Right renal pelvis (tissue), 4 donors: ENCODE measurements at places on chromosomes 2 and 18. TPM values are rescaled to one million over a fixed set of nuclear protein-coding genes. Genes with fewer than 3 reads are reported as not detected.

CD226 gene
- polyA plus RNA-seq, result 3.9 TPM

HOXD12 gene
- 0.35 TPM for polyA plus RNA-seq

RFTN2 gene
- 26.6 TPM for polyA plus RNA-seq

MOGAT1 gene
- polyA plus RNA-seq, result 0.05 TPM

CCBE1 gene
- 41.4 TPM for polyA plus RNA-seq

EMILIN1 gene
- 61.5 TPM for polyA plus RNA-seq

ZAP70 gene
- 1.7 TPM for polyA plus RNA-seq

ASB18 gene
- 0.06 TPM for polyA plus RNA-seq

TMEM247 gene
- polyA plus RNA-seq, result not detected

ABCG8 gene
- polyA plus RNA-seq, result 0.67 TPM

ANKRD53 gene
- polyA plus RNA-seq, result 0.89 TPM

OSR1 gene
- 4.7 TPM for polyA plus RNA-seq

DNA sequence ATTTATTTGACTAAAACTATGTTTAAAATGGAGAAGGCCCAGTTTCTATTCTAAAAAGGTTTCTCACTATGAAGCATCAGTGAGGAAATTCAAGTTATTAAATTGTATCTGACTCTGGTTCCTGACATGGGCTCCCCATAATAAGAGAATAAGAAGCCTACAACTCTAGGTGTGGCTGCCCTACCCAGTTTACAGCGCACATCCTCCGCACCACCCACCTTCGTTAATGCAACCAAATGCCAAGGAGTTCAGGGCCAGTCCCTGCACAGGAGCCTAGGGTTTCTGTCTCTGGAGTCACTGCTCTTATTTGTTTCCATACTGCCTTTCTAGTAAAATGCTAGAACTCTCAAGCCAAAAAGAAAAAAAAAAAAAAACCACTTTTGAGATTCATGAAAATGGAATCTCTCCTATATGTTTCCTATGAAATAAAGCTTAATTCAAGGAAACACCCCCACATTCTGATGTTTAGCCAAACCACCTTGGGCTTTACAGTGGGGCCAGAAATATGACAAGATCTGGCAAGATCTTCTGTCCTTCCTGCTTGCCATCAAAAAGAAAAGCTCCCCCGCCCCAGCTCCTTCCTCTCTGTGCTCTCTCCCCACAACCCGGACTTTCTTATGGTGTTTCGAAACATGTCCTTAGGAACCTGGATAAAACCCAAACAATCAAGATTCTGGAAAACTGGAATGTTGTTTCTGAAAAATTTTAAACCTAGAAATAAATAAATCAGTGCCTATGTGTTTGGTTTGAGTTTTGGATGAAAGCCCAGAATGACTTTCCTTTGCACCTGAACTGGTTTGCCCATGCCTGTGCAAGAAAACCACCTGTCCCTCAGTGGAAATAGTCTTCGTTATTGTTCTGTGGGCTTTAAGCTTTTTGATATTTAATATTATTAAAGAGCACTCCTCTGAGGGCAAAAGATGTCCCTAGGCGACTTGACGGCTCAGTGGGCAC, 136.7 kb downstream of the SP3 start:
- no peak for DNase-seq

GRCh38 chr2:98506881-98507280, 62.2 kb downstream of the INPP4A start:
- no peak for DNase-seq

DNA sequence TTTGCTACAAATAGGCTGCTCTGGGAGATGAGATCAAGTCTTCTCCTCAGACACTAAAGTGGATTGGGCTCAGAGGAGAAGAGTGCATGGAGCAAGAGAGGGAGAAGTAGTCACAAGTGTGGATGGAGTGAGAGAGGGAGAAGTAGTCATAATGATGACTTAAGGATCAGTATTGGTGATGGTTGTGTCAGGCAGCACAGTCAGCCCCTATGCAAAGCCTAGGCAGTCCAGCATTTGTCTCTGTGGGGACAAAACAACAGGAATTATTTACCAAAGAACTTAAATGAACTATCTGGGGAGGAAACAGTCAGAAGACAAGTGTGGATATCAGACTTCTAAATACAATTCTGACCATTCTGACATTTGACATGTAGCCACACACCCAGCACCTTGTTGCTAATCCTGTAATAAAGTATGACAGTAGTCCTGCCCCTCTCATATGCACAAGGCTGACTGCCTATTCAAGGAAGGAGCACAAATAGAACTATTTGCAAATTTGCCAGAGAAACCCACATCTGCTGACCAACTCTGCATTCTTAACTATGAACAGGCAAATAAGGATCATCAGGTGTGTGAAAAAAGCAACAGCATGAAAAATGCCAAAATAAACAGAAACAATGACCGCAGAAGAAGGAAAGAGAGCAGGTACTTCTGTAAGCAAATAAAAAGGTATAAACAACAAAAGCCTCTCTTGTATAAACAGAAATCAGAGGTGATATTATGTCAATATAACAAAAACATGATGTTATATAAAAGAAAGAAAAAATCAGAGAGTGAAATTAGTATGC, 1597.9 kb upstream of the ACVR2A start:
- no peak for DNase-seq

DNA sequence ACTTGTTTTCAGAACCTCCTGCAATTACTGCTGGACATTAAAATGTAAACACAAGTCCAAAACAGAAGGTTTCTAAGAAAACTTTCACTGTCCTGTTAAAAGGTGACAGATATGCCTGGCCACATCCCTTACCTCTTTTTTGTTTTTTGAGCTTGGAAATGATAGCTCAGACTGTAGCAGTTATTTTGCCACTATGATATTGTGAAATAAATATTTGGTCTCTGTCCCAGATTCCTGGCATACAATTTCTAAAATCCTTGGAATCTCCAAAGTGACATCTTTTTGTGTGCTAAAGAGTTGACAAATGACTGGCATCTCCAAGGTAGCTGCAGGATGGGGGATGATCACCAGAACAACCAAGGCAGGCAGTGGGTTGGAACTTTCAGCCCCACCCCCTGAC, 16.8 kb downstream of the TPGS2 start:
- no peak for DNase-seq

DNA sequence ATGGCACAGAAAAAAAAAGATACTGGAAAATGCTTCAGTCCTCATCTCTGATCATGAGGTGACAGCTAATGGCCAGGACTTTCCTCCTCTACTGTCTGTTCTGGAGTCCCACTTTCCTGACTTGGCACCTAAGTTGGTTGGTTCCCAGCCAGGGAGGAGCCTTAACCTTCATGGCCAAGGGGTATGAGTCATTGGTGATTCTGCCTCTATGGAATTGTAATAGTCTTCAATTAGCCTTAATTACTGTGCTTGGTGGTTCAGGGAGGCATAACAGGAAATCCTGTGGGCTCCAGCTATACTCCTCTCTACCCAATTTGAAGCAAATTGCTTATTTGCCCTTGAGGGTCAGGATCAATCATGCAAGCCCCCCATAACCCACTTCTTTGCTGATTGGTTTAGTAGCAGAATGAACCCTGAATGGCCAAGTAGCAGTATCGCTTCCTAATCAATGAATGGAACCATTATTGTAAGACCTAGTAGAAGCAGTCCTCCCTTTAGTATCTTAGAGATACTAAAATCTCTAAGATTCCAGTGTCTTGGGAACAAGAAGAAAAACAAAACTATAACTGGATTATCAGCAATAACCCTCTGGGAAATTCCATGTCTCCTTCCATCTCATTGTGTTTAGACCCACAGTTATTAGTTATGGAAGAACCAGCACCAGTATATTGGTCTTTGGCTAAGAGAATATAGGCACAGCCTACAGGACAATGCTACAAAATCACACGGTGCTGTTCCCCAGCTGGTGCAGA, 109.0 kb downstream of the COL6A3 start:
- DNase-seq, result no peak

GRCh38 chr2:127362971-127363370, 24.8 kb downstream of the MAP3K2 start:
- no peak for DNase-seq

GRCh38 chr2:62884514-62884913, 166.1 kb upstream of the OTX1 start:
- DNase-seq, result no peak

- no peak for DNase-seq
These were observed 90.4 kb downstream of the SLC8A1 start for GRCh38 chr2:40361478-40361877.

GRCh38 chr18:10063489-10063888, 149.7 kb downstream of the VAPA start:
- DNase-seq, result no peak

DNA sequence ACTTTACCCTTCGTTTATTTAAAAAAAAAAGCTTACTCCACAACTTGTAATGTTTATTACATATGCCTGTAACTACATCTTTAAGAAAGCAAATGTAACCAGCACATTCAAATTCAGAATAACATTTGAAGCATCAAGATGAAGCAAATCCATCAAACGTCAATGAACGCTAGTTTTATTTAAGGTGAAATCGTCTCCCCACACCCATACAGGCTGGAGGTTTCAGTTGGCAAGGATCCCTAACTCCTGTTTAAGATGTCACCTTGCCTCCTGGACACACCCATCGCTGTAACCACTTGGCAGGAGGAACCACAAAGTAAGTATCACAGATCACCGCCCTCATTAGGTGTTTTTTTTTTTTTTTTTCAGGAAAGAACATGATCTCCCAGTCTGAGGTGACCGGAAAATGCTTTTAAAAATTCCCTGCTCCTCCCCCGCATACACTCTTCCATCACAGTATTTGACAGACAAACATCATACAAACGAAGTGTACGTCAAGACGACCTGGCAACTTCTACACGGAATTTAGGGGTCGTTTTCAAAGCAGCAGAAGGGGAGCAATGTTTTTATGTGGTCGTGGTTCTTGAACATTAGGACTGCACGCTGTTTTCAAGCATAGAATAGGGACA, 19.7 kb upstream of the STPG4 start:
- DNase-seq, result no peak

GRCh38 chr2:130890941-130891669, 54.4 kb downstream of the ARHGEF4 start:
- DNase-seq, result no peak

DNA sequence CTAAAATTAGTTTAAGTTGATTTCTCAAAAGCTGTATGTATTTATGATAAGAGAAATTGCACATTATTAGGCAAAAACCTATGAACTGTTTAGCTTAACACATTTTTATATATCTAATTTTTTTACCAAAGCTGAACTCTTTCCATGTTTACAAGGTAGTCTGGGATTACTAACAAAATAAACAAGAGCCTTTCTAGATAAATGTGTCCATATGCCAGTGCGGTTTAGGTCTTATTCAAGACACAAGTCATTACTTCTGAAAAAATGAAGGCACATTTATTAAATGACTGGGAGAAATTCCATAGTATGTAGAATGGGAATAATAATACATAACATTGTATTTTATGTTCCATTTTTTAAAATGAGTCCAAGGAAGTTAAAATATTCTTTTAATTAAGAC, 82.0 kb downstream of the DPP4 start:
- no peak for DNase-seq

DNA sequence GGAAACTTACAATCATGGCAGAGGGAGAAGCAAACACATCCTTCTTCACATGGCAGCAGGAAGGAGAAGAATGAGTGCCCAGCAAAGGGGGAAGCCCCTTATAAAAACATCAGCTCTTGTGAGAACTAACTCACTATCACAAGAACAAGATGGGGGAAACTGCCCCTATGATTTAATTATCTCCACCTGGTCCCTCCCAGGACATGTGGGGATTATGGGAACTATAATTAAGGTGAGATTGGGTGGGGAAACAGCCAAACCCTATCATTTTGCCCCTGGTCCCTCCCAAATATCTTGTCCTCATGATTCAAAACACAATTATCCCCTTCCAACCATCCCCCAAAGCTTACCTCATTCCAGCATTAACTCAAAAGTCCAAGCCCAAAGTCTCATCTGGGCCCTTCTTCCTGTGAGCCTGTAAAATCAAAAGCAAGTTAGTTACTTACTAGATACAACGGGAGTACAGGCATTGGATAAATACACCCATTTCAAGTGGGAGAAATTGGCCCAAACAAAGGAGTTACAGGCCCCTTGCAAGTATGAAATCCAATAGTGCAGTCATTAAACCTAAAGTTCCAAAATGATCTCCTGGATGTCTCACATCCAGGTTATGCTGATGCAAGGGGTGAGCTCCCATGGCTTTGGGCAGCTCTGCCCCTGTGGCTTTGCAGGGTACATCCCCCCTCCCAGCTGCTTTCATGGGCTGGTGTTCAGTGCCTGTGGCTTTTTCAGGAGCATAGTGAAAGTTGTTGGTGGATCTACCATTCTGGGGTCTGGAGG, 122.3 kb downstream of the MYCN start:
- DNase-seq, result no peak

GRCh38 chr2:77571545-77571944, 49.4 kb upstream of the LRRTM4 start:
- DNase-seq, result no peak

GRCh38 chr2:130894326-130894942, 57.7 kb downstream of the ARHGEF4 start:
- no peak for DNase-seq

DNA sequence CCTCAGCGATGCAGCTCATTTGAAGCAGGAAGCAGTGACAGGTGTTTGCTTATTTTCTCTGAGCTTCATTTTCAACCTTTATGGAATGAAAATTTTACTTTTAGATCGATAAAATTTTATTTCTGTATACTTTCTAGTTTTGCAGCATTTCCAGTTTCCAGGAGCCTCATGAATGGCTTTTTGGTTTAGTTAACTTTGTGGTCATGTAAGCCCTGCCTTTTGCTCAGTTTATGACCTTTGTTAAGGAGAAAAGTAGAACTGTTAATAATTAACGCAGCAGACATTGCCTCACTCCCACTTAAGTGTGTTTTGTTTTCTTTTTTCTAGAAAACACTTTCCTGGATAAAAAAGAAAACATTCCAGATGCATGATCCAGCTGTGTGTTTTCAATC, 4.4 kb upstream of the FARP2 start:
- no peak for DNase-seq

DNA sequence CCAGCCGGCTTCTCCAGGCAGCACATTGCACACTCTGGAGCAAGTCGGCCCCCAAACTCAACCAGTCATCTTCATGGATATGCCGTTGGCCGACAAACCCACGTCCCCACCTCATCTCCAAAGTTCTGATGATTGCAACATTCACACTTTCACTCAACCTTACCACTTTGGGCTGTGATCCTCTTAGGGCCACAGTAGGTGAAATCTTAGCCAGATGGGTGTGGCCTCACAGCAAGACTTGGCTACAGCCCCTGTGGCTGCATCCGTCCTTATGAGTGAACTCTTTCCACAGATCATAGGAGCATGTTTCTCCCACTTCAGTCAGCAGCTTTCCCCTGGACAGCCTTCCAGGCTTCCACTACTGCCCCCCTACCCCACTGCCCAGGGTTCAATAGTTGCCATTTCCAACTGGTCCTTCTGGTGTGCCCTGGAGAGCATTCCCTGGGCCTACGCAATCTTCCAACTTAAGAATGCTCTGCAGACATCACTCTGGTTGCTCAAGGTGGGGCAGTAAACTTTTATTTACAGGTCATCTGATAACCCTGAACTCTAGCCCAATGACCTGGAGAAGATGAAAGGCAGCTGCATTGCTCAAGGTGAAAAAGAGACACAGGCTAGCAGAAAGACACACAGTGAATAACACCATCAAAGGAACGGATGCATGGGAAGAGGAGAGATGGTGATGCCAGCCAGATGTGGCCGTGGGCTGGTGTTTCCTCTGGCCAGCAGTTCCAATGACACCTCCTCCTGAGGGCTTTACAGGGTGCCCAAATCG, 34.5 kb downstream of the ARL4C start:
- no peak for DNase-seq
